ENCODE measurements at places on chromosomes 1 and 21.

DNA sequence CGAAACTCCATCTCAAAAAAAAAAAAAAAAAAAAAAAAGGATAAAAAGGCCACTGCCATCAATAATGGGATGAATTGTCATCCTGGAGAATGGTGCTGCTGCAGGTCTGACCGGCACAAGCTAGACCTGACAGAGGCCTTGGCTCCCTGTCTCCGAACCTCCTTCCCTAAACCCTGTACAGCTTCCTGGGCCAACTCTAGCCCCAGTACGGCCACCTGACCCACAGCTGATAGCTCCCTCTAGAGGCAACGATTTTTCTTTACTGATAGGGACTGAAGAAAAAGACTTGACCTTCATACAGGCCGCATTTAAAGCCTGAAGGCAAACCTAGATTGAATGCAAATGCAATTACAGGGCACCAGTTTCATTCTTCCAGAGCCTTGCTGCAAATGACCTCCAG lies 30.7 kb downstream of the NOL9 start:
- no peak for DNase-seq

DNA sequence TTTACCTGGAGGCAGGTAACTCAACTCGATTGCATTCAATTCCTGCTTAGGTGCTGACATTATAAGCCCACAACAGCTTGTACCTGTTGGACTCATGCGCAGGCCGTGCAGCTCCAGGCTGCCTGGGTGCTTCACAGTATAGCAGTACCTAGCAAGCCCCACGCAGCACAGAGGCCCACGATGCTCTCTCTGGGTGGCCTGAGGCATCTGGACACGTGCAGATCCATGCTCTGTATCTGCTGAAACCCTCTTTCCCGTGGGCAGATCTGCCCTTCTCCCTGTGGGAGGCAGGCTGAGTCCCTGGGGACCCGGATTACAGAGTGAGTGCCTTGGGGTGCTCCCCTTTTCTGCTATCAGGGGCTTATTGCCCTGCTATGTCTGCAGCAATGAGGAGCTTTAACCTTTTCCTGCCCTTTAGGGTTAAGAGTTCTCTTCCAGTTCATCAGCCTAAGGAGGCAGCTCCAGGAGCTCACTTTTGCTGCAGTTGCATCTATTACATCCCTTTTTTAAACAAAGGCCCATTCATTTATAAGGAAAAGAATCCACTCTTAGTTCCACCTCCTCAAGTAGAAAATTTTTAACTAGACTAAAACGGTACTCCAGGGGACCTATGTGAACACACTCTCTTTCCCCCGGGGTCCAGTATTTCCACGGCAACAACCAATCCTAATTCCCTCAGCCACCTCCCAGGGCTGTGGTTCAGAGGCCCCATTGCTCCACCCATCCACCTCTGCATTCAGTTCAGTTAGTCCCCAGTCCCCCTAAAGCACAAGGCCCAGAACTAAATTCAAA lies 19.3 kb downstream of the ITPKB start:
- no peak for DNase-seq

GRCh38 chr1:243346468-243346867 lies 90.6 kb downstream of the SDCCAG8 start:
- no peak for DNase-seq

GRCh38 chr1:48784301-48784700 lies 7.6 kb upstream of the BEND5 start:
- no peak for DNase-seq

- no peak for DNase-seq
These were observed 5.3 kb downstream of the UTS2 start for GRCh38 chr1:7847599-7847998.

DNA sequence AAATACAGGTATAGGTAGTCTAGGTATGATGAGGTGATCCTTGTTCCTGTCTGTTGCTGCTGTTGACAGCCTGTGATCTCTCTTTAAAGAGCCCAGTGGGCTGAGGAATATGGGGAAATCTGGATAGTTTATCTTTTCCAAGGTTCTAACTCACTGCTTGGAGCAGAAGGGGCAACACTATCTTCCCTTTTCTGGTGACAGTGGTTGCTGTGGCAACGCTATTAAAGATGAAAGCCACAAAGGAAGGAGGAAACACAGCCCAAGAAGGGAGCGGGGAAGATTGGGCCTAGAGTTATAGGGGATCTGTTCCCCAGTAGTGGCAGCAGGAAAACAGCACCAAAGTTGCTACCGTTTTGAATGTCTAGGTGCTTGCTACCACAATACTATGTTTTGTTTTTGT lies 8.8 kb downstream of the PCP4L1 start:
- DNase-seq = no peak

- no peak for DNase-seq
These were observed 3.6 kb downstream of the ECM1 start for GRCh38 chr1:150511551-150511950.

DNA sequence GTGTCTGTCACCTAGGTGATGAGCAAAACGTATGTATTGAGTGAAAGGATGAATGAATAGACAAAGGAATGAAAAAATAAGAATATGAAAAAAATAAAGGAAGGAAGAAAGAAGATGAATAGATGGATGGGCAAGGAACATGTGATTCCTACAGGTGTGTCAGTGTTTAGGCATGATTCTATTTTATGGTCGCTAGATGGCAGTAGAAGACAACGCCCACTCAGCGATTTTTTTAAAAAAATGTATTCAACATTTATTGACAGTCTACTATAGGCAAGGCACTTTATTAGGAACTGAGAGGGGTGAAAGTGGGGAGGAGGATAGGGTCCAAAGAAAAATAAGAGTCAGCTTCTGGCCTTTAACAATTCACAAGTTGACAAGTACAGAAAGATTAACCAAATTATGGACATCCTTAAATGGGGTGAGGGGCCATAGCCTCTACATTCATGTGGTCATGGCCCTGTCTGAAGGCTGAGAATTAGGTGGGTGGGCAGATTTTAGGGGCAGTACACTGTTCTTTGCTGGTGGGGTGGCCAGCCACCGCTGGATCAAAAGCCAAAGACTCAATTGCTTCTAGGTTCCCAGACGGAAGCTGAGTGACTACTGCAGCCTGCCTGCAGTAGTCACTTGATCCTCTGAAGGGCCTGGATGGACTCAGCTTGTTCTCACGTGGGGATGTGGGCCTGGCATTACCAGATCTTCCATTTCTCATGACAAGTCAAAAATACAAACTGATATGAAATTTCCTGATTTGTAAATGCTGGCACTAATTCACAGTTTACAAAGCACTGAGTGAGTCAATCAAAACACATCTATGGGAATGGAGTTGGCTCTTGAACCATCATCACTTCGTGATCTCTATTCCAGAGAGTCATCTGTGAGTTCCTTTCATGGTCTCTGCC lies 83.9 kb downstream of the FASLG start:
- no peak for DNase-seq

- DNase-seq = no peak
These were observed 69.3 kb upstream of the ANGPTL1 start for GRCh38 chr1:178940068-178940765.
